NCI-H2107 (cell line): ENCODE measurements at places on chromosomes 3 and 15.

GRCh38 chr3:136914739-136915138 lies 43.0 kb upstream of the IL20RB start:
- no peak for DNase-seq

- no peak for DNase-seq
Observed at GRCh38 chr3:186133980-186134379, 25.1 kb upstream of the ETV5 start.

- DNase-seq, result no peak
Observed at GRCh38 chr3:14265246-14265962, 86.8 kb downstream of the LSM3 start.

GRCh38 chr3:194785315-194785714 lies 99.6 kb downstream of the FAM43A start:
- DNase-seq, result no peak

- no peak for DNase-seq
Observed at GRCh38 chr15:32683906-32684584, 33.8 kb upstream of the GREM1 start.

GRCh38 chr3:137789236-137789635 lies 25.1 kb downstream of the SOX14 start:
- no peak for DNase-seq

DNA sequence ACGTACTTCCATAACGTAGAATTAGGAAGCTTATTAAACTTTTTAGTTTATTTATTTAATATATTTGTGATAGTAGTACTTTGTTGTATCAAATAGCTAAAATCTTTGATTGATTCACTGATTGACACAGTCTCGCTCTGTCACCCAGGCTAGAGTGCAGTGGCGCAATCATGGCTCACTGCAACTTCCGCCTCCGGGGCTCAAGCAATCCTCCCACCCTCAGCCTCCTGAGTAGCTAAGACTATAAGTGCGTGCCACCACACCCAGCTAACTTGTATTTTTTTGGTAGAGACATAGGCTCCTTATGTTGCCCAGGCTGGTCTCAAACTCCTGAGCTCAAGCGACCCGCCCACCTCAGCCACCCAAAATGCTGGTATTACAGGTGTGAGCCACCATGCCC lies 5.7 kb downstream of the APH1B start:
- no peak for DNase-seq

DNA sequence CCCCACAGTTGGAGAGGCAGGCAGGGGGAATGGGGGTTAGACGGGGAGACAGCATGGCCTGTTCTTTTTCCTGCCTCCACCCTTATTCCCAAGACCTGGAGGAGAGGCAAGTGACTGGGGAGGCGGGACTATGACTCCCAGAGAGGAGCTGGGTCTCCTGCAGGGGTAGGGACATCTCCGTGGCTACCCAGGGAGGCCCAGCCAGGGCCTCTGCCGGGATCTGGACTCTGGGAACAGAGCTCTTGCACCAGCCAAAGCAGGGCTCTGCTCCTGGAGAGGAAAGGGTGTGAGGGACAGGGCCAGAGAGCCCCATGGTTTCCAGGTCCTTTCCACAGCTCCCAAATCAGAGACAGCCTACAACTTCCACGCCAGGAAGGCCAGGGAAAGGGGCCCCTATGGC lies 22.8 kb downstream of the CFAP100 start:
- no peak for DNase-seq

DNA sequence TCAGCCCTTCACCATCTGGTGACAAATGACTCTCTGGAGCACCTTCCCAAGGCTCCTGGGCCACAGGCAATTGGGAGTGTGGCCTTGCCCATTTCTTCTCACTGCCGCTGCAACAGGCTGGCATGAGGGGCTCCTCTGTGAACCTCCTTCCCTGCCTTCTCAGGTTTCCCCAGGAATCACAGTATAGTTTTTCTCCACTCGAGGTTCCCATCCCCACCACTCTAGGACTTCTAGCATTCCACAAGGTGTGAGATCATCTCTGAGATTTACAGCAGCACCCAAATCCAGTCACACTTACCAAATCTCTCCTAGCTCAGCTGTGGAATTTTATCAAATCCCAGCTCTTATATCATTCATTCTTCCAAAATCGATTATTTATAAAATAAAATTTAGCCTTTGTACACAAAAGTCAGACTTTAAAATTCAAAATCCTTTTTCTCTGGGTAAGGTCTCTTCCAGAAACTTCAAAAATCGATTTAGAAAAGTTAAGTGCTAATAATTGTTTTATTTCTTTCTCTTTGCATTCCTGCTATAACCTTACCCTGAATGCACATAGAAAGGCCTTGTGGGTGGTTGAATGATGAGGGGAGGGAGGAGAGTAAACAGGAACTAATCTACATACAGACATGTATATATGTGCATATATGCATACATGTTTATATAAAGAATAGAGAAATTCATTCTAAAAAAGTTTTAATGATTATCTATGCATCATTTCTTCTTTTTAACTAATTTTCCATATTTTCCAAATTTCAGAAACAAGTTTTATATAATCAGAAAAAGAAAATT lies 18.9 kb upstream of the ATP13A4 start:
- no peak for DNase-seq

- DNase-seq, result no peak
Observed at GRCh38 chr3:111314181-111314873, 227.7 kb upstream of the CD96 start.

DNA sequence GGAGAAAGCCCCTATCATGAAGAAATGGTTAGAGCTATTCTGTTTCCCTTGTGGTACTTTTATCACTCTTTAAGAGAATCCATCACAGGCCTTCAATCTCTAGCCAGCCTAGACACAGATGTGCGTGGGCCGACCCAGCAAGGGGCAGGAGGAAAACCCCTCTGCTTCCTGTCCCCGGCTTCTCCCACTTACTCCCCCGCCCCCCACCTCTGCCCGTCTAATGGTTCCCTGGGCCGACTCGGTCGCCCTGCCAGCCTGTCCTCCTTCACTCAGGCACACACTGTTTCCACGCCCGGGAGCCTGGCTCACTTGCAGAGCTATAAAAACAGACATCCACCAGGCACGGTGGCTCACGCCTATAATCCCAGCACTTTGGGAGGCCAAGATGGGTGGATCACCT lies 58.3 kb upstream of the TFRC start:
- no peak for DNase-seq

GRCh38 chr15:69069996-69070395 lies 55.5 kb downstream of the NOX5 start:
- DNase-seq, result no peak

DNA sequence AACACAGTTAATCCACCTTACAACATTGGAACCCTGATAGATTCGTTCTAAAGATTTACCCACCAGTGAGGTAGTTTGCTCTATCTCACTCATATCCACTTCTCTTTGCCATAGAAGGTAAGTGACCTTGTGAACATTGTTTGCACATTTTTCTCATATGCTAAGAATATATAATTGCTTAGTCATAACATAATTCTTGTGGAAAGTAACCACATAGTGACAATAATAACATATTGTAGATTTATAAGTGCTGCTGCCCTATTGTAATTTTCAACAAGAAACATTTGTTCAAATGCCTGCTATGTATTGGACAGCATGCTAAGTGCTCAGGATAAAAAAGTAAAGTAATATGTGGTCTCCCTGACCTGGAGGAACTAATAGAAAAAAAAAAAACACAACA lies 554.2 kb upstream of the KCNMB2 start:
- no peak for DNase-seq

DNA sequence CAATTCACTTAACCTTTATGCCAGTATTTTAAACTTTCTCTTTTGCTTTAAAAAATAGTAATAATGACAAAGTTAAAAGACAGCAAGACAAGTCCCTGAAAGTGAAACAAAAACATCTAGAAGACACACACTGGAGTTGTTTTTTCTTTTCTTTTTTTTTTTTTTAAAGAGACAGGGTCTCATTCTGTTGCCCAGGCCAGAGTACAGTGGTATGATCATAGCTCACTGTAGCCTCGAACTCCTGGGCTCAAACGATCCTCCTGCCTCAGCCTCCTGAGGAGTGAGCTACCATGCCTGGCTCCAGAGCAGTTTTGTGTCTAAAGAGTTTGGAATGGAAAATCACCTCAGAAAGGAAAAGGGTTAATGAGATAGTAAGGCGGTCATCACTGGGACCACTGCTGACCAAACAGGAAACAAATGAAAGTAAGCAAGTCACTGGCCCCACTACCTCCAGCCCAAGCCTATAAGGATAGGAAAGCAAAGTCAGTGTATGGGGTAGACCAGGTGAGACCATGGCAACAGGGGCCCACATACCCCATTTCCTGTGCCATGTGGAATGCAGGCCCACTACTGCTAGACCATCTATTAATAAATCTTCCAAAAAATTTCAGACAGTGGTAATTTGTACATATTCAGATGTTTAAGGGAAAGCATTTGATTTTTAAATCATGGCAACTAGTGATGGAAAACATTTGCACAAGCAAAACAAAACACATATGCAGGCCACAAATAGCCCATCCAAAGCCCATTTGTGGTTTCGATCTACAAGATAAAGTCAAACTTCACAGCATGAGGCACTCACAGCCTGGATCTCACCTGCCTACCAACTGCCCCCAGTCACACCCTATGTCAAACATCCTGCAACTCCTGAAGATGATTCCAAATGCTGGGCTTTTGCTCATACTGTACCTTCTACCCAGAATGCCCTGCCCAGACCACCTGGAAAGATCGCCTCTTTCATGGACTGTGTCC lies 62.6 kb downstream of the OSBPL10 start:
- no peak for DNase-seq
